Caco-2 (cell line): ENCODE measurements at places on chromosomes 13 and 19.

DNA sequence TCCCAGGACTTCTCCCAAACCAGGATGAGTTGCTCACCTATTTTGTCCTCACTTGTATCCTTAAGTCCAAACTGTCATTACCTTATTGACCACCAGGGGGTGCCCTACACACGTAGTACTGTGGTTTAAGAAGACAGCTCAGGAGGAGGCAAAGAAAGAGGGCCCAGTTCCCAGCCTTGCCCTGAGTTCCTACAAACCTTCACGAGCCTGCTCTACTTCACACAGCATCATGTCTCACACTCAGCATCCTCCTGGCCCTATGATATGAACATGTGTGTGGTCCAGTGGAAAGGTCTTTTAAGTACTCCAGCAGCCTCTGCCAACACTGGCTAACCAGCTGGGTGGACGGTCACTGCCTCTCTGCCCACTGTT, 8.1 kb upstream of the ZNF784 start:
- peak overlapping the region; percentile 3 for H3K27ac ChIP-seq
- H3K4me1 ChIP-seq: peaks cover 7% of the 10 kb centered on the region
- no peaks in the 10 kb centered on the region for H3K27me3 ChIP-seq
- H3K4me3 ChIP-seq: no peak overlapping the region
- peak; percentile 93 for DNase-seq
- H3K36me3 ChIP-seq: no peaks in the 10 kb centered on the region

GRCh38 chr19:42435316-42435715, 7.4 kb downstream of the CXCL17 start:
- H3K27me3 ChIP-seq: no peaks in the 10 kb centered on the region
- H3K36me3 ChIP-seq: no peaks in the 10 kb centered on the region
- H3K4me1 ChIP-seq: peaks cover 16% of the 10 kb centered on the region
- no peak for DNase-seq
- no peak overlapping the region for H3K4me3 ChIP-seq

DNA sequence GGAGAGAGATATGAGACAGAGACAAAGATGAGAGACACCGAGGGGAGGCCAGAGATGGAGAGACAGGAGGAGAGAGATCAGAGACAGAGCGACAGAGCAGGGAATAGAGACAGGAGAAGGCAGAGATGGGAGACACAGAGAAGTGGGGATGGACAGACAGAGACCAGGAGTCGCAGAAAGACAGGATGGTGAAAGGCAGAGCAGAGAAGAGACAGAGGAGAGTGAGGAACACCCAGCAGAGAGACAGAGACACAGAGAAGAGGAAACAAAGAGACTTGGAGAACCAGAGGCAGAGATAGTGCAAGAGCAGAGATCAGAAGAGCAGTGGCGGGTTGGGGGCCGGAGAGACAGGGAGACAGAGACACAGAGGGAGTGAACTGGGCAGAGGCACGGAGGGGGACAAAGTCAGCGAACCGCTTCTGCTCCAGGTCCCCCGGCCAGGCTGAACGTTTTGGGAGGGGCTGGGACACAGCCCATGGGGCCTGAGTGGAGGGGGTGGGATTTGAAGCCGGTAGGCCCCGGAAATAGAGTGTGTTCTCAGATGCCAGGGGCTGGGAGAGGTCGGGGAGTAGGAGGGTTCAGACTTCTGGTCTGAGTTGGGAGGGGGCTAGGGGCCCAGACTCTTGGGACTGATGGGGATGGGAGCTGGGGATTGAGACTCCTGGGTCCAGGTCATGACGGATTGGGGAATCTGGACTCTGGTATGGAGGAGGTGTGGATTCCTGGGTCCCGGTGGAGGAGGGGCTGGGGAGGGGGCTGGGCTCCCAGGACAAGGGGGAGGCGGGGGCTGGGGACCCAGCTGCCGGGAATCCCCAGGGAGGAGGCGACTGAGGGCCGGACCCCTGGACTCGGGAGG, 654 bp downstream of the ZNF579 start:
- peak overlapping the region; percentile 68 for H3K4me3 ChIP-seq
- peak overlapping the region; percentile 46 for H3K27ac ChIP-seq
- H3K4me1 ChIP-seq: peaks cover 19% of the 10 kb centered on the region
- no peaks in the 10 kb centered on the region; the same call in 1 of the 2 replicates for H3K36me3 ChIP-seq
- no peaks in the 10 kb centered on the region for H3K27me3 ChIP-seq

GRCh38 chr19:46786236-46787039, 2.0 kb downstream of the SLC1A5 start:
- H3K4me3 ChIP-seq: peak overlapping the region; percentile 84
- peak; percentile 67 for DNase-seq
- peaks cover 15% of the 10 kb centered on the region for H3K36me3 ChIP-seq
- H3K27me3 ChIP-seq: no peaks in the 10 kb centered on the region
- peaks cover 31% of the 10 kb centered on the region for H3K4me1 ChIP-seq
